ENCODE measurements at places on chromosomes 1 and 21.

GRCh38 chr21:28991861-28992525, 684 bp downstream of the LTN1 start:
- no peak for DNase-seq

DNA sequence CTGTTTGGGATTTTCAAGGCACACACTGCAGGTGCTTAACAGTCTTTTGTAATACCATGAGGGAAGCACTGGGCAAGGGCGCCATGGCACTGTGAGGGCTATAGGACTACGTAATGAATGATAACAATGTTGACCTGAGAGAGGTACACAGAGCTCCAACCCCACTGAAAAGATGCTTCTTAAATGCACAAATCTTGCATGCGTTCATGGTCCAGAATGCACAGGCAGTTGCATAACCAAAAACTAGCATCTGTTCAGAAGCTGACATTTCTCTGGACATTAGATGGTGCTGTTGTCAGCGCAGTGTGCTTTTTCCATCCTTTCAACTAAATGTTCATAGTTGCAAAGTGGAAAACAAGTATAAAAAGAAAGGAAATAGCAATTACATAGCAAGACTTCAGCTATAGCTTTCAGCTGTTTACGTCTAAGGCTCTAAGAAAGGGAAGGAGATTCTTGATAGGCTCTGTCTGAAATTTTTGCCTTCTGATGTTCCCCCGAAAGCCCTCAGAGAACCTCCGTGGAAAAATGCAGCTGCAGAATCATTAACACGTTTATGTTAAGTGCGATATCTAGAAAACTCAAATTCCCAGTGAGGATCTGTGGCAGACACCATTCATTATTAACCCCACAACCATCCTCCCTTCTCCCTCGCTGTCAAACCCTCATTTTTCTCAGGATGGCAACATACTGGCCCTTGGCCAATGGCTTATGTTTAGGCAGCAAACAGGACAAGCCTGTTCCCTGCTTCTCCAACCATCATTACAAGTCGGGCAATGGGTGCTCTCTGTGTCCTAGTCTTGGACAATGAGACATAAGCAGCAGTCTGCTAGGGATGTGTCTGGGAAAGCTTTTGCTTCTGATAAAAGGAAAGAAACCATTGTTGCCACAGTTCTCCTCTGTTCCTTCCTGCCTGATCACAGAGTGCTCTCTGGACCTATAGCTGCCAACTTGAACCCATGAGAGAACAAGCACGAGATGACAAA, 8.2 kb upstream of the TARBP1 start:
- DNase-seq = no peak

- DNase-seq = peak; percentile 30
Observed at GRCh38 chr1:151340870-151341754, 5.9 kb downstream of the RFX5 start.

DNA sequence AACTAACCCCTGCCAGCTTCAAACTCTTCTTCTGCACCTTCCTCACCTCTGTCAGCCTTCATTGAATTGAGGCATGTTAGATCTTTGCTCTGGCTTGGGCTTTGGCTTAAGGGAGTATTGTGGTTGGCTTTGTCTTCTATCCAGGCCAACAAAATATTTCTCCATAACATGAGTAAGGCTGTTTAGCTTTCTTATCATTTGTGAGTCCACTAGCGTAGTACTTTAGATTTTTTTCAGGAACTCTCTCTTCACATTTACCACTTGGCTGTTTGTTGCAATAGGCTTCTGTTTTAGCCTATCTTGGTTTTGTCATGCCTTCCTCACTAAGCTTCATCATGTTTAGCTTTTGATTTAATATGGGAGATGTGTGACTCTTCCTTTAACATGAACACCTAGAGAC, 417.5 kb downstream of the NCAM2 start:
- DNase-seq = no peak

DNA sequence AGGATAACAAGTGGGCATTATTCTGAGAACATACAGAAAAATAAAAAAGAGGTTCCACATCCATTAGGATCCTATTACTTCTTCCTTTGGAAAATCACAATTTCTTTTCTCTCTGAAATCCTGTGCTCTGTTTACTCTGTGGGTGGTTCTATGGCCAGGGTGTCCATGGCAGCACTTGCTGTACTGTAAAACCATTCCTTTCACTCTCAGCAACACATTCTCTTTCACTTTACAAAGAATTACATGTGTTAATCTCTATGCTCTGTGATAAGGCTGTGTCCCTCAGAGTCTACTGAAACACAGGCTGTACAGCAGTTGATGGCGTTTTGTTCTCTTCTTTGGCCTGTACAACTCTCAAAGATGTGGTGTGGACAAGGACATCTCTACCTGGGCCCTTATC, 524.1 kb downstream of the PTBP2 start:
- no peak for DNase-seq

DNA sequence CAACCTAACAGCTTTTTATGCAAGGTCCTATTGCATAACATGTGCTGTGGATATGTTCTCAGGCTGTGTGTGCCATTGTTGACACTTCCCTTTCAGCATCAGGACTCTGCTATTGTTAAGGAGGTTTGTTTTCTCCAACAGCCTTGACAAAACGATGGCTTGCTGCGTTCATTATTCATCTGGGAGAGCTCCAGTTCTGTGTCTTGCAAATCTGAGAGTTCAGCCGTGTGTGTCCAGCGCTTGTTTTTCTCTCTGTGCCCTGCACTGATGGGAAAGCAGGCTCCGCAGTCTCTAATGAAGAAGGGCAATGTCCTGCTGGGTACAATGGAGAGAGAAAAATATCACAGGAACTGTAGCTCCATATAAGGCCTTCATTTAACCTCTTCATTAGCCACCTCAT, 63.7 kb downstream of the CLDN17 start:
- DNase-seq = no peak

DNA sequence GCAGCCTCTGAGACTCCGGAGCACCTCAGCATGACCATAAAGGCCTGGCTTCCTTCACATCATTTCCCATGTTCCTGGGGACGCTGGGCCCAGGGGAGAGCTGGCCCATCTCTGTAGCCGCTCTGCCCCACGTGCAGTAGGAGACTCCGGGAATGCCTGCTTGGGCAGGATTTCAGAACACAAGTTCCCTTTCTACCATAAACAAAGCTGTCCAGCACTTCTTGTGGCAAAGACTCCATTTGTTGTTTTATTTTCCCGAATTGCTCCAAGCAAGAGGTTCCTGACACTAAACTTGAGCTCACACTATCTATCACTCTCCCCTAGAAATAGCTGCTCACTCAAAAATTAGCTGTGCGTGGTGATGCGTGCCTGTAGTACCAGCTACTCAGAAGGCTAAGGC, 21.9 kb downstream of the CHD5 start:
- DNase-seq = no peak

DNA sequence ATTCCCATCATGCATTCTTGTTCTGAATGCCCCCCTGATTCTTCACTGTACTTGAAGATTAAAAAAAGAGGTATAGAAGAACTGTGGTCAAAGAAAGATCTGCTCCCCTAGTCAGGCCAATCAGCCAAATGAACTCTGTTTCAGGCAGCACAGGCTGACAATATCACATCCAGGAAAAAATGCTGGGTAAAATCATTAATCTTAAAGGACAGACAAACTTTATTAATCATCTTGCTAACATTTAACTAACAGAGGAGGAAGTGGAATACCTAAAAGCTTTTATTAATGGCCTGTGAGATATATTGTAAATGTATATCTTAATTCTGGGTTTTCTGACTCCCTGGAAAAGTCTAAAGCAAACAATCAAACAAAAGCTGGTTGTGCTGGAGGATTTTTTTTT, 660.5 kb upstream of the PRMT6 start:
- no peak for DNase-seq

DNA sequence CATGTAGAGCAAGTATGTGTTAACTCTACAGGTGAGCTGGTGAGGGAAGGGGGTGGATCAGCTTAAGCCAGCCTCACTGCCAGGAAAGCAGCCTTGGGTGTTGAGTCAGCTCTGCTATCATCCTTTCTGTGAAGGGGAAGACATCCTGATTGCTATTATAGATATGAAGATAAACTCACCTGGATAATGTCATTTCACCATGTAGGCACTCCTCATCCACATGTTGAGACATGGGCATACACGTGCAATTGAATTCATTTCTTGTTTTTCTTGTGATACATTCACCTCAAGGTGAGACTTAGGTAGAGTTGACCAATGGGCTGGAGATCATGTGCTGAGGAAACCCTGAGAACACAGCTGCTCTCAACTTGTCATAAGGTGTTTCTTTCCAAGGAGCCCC, 136.9 kb downstream of the CACNA1E start:
- no peak for DNase-seq

GRCh38 chr1:20187103-20187812, 940 bp upstream of the PLA2G2C start:
- DNase-seq = no peak

DNA sequence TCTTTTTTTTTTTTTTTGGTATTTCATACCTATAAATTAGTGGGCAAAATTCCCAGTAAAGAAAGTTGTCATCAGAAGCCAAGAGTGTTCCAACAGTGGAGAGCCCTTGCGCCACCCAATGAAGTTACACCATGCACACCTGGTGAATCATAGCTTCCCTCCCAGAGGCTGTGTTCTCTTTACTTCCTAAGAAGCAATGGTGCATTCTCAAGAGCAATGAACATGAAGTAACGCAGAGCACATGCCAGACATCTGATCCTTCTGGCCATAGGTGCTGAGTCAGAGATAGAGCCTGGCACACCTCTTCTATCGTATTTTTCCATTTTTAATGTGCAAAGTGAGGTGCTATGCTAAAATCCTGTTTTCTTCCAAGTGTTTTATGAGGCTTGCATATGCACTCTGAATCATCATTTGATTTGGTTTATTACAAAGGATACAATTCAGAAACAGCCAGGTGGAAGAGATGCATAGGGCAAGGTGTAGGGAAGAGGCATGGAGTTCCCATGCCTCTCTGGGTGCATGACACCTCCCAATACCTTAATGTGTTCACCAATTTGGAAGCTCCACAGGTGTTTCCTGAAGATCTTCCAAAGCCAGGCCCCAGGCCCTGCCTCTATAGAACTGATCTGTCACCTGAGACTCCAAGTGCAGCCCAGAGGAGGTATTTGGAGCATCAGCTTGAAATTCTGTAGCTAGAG, 408.0 kb downstream of the SIPA1L2 start:
- DNase-seq = no peak

- DNase-seq = no peak
Observed at GRCh38 chr1:104121271-104121670, 371.6 kb downstream of the AMY1C start.

- no peak for DNase-seq
Observed at GRCh38 chr1:87369736-87370478, 41.2 kb downstream of the LMO4 start.

DNA sequence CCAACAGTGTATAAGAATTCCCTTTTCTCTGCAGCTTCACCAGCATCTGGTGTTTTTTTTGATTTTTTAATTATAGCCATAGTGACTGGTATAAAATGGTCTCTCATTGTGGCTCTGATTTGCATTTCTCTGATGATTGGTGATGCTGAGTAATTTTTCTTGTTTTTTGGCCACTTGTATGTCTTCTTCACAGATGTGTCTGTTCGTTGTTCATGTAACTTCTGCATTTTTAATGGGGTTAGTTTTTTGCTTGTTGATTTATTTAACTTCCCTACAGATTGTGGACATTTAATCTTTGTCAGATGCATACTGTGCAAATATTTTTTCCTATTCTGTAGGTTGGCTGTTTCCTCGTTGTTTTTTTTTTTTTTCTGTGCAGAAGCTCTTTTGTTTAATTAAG, 20.5 kb upstream of the OR2L5 start:
- DNase-seq = no peak

DNA sequence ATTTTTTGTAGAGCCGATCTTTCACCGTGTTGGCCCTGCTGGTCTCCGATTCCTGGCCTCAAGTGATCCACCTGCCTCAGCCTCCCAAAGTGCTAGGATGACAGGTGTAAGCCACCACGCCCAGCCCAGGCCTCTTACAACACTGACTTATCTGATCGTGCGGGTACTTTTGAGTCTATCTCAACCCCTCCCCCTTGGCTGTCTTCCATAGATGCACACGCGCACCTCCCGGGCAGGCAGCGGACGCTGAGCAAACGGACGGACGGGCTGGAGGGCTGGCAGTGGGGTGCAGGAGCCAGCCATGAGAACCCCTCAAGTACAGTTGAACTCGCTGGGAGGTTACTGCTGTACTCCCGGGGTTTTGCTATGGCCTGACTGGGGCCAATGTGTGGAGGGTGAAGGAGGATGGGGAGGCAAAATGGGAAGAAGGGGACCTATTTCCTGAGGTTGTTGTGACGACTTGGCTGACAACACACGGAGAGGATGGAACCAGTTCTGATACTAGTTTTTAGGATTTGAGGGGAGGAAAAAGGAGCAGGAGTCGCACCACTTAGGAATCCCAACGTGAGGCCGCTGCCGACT, 959 bp downstream of the CD58 start:
- peak; percentile 30 for DNase-seq

Measured in activated CD4-positive, CD25-positive, alpha-beta regulatory T cell treated with anti-CD3 and anti-CD28 coated beads, Interleukin-2, amount 50 U/mL, for 16 hours (primary cell).